ENCODE measurements at places on chromosomes 4 and X.

- peak; percentile 40 for DNase-seq
Measured at GRCh38 chrX:129600981-129601424, 53.8 kb downstream of the APLN start.

DNA sequence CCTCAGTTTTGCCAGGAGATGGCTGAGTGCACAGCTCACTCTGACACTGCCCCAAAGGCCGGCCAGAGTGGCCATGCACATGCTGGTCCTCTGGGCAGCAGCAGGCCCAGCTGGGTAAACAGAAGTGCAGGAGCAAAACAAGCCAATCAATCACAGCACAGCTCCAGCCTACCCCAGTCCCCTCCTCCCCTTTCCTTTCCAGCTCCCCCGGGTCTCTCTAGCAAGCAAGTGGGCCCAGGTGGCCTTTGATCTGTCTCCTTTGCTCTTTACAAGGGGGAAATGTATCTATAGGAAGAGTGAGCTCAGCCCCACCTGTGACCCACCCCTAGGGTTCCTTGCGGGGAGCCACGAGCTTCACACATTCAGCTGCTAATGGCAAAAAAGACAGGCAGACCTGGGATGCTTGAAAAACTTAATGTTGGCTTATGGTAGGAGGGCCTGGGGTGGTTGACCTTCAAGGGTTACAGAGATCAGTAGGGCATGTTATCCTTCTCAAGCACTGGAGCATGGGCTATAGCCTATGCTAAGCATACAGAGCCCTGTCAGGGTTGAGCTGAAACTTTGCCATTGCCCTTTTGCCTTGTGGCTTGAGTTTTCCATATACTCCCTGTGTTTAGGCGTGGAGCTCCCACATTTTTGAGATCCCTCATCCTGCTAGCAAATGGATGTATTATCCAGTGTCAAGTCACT is 57.8 kb upstream of the PLAC1 start:
- DNase-seq, result no peak

DNA sequence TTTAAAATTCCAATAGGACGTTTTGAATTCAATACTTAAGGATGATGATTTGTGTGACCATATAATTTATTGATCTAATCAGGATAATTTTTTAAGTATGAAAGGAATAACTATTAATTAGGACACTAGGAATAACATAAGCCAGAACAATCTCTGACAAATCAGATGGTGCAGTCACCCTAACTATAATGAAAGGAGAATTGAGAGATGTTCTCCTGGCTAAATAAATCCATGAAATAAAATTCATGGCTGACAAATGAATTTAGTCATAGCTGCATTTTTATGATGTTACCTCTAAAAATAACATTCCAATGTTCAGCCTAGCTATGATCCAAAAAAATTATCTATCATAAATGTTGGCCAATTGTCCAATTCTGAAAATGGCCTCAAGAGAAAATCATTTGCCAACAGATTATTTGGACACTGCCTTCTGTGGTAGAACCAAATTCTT is 190.6 kb upstream of the NEIL3 start:
- no peak for DNase-seq

- no peak for DNase-seq
Measured at GRCh38 chr4:69727426-69727825, 33.0 kb downstream of the SULT1B1 start.

GRCh38 chr4:8821151-8821950 is 50.3 kb downstream of the HMX1 start:
- DNase-seq, result no peak

DNA sequence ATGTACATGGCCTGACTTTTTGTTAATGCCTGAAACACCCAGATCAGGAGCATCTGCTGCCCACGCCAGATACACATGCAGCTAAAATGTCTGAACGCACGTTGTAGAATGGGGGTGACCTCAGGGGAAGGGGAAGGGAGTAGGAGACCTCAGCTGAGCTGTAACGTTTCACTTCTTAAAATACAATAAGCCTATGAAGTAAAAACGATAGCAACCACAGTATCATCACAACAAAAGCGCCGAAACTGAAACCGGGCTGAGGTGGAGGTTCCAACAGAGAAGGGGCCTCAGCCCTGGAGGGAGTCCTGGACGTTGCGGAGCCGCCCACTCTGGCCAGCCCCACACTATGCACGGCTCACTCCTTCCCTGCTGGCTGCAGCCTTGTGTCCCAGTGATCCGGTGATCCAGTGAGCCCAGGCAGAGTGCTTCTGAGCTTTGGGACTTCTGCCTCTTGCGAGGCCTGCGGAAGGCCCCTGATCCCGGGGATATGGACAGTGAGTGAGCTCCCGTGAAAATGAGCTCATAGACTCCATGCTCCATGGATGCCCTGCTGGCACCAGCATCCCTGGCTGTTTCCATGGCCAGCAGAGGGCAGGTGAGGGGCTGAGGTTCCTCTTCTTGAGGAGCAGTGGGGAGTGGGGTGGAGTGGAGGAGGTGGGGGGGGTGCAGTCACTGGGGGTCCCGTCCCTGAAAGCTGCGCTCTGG is 52.0 kb downstream of the HMX1 start:
- no peak for DNase-seq

- DNase-seq, result no peak
Measured at GRCh38 chrX:40855411-40855810, 120.1 kb upstream of the MED14 start.

DNA sequence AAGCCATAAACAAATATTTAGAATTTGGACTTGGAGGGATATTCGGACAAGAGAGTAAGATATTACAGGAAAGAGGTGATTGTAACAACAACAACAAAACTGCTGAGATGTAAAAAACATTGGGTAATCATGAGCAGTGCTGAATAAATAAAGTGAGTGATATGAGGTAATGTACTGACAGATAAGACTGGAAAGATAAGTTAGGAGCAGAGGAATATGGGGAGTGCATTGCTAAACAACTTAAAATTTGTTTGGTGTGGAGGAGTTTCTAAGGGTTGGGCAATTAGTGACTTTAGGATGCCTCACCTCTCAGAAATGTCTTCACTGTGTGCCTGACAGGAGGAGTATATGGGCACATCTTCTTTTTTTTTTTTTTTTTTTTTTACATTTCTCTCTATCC is 637.8 kb upstream of the GRIA3 start:
- DNase-seq, result no peak

DNA sequence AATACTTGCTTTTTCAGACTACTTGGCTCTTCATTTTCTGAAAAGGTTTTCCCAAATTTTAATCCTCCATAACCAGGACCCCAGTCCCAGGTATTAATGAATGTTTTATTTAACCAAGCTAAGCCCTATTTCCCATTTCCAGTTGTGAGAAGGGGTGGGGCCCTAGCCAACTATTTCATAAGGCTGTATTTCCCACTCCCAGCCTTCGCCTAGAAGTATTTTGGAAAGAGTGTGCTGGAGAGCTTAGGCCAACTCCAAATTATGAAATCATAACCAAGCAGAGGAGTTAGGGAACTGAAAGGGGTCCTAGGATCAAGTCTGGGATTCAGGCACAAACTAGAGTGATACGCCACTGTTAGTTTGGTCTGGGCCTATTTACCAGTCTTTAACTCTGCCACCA is 148.4 kb upstream of the GPC4 start:
- no peak for DNase-seq

DNA sequence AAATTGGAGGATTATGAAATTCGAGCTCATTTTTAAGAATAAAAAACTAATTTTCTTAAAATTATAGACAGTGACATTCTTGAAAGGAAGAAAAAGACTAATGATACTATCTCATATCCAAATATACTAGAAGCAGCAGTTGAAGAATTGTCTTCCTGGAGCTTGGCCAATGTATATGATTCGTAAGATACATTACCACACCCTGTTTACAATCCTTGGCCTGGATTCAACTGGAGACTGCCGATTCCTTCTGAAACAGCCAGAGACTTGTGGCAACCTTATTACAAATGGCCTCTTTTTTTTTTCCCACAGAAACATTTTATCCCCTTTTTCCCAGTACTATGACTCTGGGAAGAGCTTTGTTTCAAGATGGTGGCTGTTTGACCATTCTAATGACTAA is 571.2 kb upstream of the FAT1 start:
- no peak for DNase-seq

DNA sequence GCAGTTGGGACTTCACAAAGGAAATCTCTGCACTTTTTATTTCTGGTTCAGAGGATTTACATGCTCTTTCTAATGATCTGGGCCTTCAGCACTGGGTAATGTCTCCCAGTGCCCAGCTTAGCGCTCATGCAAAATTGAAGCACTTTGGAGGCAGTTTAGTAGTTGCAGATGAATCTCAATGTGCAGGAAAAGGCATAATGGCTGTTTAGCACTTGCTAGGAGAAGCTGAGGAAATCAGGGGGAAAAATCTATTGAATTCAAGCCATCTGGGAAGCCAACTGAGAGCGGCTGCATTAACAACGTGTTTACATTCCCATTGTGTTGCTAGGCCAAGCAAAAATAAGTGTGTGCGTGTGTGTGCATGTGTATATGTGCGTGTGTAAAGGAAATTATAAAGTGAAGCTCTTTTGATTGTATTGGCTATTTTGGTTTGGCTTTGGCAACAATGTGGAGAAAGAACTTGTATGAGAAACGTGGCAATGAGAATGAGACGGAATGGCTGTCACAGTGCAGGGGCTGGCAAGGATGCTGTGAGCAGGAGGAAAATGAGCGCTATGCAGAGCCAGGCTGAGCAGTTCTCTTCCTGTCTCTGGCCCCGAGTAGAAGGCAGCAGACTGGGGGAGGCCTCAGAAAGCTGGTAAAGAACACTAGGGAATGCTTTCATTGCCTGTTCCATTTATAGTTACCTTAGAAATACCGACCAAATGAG is 231.5 kb downstream of the UNC5C start:
- DNase-seq, result no peak

DNA sequence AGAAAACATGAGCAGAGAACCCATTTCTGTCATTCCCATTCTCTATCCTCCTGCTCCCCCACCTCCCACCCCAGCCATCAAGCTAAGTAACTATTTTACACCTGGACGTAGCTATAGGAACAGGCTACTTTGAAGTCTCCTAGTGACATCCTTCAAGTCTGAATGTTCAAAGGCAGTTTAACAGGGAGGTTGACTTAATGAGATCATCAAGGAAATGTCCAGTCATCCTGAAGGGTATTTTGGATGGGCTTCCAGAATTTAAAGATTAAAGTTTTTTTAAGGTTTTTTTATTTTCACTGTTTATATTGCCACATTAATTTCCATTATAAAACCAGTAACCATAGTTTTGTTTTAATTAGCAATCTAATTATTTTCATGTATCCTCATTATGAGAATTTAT is 41.1 kb downstream of the HPF1 start:
- DNase-seq, result no peak

DNA sequence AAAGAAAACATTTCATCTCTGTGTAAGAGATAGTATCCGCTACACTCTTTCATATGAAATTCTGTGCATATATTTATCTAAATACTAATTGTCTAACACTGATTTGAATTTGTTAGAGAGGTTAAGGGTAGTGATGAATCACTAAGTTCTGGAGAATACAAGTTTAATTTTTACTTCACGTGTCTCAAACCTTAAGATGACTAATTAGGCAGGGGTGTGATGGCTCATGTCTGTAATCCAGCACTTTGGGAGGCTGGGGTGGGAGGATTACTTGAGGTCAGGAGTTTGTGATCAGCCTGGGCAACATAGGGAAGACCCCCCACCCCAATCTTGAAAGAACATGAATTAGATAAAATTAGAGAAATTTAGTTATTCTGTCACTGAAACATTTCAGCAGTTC is 2241.9 kb downstream of the PCDH7 start:
- DNase-seq, result no peak

DNA sequence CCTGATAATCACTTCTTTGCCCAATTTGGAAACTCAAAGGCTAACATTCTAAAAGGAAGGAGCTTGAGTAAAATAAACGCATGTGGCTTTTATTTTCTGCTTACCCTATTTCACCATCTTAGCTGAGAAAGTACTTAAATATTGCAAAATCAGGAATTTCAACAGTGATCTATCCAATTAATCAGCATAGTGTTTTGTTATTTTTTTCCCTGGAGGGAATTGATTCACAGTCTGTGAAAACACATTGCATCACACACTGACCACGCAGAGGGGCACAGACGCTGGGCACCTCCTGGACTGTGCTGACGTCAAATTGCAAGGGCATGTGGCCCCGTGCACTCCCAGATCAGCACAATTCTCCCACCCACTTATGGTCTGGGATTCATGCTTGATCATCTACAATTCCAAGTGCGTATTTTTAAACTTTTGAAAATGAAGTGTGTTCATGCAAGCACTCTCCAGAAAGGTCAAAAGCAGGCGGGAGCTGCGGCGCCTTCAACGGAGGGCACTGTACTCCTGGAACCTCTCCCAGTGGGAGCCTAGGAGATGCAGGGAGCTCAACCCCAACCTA is 320.6 kb upstream of the PPARGC1A start:
- DNase-seq, result no peak

- DNase-seq, result peak; percentile 51
Measured at GRCh38 chr4:101730291-101731117, 60.0 kb upstream of the BANK1 start.

GRCh38 chr4:107736924-107737448 is 17.0 kb upstream of the PAPSS1 start:
- DNase-seq, result peak; percentile 62
